ENCODE measurements at places on chromosomes 5 and 9.

- DNase-seq: no peak
Observed at GRCh38 chr5:107293541-107294210, 377.1 kb downstream of the EFNA5 start.

DNA sequence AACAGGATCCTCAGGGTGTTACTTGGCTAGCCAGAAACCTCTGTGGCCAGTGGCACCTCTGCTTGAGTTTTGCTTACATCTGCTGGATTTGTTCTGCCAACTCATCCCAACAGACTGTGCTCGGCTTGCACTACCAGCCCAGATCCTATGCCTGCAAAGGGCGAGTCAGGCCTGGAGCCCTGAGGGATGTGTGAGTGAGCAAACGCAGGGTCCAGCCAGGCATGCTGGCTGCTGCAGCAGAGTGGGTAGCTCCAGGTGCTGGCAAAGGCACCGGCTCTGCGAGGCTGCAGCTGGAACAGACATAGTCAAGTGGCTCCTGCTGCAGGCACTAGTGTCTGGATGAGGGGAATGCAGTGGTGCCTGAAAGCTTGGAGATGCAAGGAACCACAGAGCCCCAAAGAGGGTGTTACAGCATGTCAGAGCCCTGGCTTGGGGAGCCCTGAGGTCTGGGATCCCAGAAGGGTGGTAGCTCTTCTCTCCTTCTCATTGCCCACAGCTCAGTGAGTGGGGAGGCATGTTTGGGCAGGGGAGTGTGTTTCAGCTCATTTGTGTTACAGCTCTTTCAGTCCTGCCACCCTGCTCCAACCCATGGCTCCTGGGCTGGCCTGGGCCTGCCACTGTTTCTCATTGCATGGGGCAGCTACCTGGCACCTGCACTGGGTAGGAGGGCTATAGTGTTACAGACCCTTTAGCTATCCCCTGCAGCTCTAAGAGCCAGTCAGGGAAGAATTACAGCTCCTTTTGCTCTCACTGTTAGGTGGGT lies 332.6 kb downstream of the TAF11L14 start:
- DNase-seq: no peak

GRCh38 chr5:108024986-108025385 lies 354.2 kb upstream of the EFNA5 start:
- DNase-seq: no peak

- DNase-seq: no peak
Observed at GRCh38 chr5:170606941-170607340, 103.1 kb downstream of the KCNIP1 start.

GRCh38 chr9:113179839-113180238 lies 29.0 kb downstream of the SLC31A2 start:
- no peak for DNase-seq

DNA sequence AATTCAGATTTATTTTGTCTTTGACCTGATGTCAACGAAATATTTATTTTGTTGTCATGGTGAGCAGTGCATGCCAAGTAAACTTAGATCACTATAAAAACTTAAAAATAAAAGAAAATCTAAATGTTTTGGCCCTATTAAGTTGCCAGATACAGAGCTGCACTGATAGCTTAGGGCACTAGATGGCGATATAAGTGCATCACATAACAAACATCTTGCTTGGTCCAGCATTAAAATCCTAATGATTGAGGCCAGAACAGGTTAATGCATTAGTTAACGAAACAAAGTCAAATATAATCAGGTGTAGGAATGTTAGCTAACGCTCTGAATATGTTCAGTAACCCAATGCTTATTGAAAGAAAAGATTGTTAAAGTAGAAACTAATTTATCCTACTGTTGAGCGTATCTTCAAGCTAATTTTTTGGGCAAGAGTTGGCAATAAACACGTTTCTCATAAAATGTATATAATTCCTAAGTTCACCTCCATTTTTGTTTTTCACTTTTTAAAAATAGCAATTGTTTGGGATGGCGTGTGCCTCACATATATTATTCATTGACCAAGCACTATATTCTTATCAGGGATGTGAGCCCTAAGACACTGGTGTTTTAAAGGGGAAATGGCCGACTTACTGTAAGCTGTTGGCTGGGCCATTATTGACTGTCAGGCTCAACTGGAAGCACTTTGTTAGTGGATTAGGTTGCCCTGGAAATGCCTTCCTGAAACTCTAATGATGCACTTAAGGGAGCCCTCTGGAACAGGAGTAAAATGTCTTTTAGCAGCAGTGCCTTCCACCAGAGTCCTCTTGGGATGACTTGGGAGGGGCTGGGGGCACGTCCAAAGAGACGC lies 33.3 kb downstream of the KCTD16 start:
- DNase-seq: no peak

- DNase-seq: no peak
Observed at GRCh38 chr5:122404018-122404417, 92.0 kb downstream of the SNCAIP start.

DNA sequence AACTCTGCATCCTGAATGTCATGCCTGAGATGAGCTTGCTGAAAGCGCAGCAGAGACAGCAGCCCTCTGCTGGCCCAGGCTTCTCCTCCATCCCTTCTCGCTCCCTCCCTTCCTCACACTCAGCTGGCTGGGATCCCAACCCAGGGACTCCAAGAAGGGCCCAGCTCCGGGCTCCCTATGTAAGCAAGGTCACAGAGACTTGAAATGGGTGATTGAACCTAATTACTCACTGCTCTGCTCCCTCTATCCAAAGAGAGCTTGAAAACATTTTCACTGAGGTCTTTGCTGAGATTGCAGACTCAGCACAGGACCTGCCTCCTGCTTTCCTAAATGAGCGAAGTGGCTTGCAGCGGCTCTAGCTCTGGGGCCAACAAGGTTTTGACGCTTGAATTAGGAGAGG lies 42.8 kb downstream of the RAPGEF1 start:
- no peak for DNase-seq

DNA sequence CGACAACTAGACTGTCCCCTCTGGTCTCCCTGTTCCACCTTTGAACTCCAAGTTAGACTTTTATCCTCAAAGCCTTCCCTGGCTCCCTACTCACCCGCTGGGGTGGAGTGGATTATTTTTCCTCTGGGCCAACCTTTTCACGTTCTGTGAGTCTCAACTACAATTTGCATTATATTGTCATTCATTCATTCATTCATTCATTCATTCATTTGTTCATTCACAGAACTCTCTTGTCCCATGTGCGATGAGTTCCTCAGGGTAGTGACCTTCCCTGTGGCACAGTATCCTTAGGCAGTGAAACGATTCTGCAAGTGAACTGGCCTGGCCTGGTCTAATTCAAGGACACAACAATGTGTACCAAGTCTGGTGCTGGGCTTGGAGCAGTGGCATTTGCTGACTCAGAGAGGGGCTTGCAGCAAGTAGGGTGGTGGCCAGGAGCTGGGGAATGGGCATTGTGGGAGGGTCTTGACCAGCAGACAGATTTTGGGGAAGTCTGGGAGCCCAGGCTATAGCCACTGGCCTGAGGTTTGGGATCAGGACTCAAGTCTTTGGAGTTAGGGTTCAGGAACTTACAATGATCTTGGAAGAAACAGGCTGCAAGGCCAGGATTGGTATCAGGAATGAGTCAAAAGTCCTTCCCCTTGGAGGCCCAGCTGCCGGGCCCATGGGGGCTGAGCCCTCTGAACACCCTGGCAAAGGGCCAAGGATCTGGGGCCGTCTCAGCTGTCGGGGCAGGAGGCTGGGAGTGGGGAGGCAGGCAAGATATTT lies 37.2 kb upstream of the COL15A1 start:
- DNase-seq: no peak

GRCh38 chr5:158920736-158921135 lies 179.0 kb downstream of the EBF1 start:
- DNase-seq: no peak

DNA sequence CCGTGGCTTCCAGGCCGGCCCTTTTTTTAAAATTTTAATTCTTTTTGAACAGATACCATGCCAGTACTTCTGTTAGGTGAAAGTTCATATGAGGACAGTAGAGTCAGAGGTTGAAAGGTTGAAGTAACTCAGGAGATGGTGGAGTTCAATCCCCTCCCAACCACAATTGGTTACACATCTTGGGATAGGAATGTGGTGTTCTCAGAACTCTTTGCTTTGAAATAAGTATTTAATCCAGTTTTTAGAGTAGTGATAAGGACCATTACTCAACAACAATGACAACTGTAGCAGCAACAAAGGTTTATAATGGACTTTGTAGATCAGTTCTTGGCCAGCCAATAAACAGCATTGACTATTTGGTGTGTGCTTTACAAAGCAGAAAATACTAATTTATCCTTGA lies 116.0 kb downstream of the ARHGAP26 start:
- DNase-seq: no peak

DNA sequence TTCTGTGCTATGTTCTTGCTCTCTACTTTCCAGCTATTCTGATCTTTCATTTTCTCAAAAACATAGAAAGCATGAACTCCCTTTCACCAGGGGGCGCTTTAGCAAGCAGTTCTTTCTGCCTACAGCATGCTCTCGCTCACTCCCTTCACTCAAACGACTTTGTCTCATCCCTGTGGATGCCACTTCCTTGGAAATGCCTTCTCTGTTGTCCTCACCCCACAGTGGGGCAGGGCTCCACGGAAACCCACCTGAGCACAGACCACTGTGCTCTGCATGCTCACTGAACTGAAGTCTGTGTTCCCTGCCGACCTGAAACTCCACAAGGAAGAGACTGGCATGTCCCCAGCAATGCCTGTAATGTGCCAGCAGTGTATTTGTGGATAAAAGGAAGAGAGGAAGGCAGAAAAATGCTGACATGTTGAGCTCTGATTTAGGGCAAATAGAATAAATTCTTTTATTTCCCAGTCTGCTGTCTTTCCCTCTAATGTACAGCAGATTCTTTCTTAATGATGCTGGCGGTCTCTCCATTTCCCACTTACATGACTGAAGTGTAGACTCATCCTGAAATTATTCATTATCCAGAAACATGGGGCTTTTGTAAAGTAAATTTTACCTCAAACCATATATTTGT lies 4.9 kb upstream of the ROR2 start:
- DNase-seq: no peak

GRCh38 chr9:29778281-29778849 lies 2205.1 kb upstream of the C9orf72 start:
- DNase-seq: no peak

GRCh38 chr9:35341585-35341984 lies 148.3 kb upstream of the RUSC2 start:
- no peak for DNase-seq

- DNase-seq: peak; percentile 19
Observed at GRCh38 chr5:50415912-50416311, 25.2 kb downstream of the EMB start.

- no peak for DNase-seq
Observed at GRCh38 chr9:112187404-112187803, 12.3 kb upstream of the SUSD1 start.

DNA sequence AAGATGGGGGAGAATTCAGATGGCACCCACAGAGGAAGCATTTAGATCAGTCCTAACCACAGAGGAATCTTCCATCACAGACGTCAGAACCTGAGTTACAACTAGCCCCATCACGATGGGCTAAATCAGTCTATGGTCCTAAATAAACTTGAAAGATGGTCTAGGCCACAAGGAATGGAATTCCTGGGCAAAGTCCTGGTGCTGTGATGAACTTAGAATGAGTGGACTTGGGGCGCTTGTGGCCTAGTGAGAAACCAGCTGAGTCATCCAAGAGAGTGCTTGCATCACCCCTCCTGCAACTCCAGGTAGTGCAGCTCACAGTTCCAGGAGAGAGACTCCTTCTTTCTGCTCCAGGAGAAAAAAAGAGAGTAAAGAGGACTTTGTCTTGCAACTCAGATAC lies 722.9 kb upstream of the RGMB start:
- no peak for DNase-seq

Data from GM12878 (cell line).